ENCODE measurements at places on chromosomes 5 and 9. TPM values are rescaled to one million over a fixed set of nuclear protein-coding genes. Genes with fewer than 3 reads are reported as not detected.

- DNase-seq = no peak
Observed at GRCh38 chr9:126682113-126682810, 68.5 kb downstream of the LMX1B start.

DNA sequence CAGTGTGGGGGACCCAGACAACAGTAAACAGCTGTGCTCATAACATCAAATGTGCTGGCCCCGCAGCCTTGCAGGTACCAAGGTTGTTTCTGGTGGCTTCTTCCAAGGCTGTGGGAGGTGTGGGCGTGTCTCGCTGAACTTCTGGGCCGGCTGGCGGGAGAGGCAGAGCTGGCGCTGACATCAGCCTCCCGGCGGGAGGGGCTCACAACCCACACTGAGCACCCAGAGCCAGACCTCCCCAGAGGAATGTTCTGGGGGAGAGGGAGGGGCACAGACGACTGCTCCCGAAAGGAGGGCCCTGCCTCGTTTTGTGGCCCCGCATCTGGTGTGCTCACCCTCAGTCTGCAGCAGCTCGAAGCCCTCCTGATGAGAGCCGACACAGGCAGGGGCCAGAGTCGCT, 6.9 kb upstream of the SLC12A7 start:
- peak; percentile 34 for DNase-seq

- DNase-seq = no peak
Observed at GRCh38 chr5:118561971-118562370, 426.4 kb downstream of the DTWD2 start.

Gene ANKRD34B
- not detected for total RNA-seq

All from activated T-cell treated with anti-CD3 and anti-CD28 coated beads, Interleukin-2, amount 50 U/mL, for 4 hours (primary cell).